ENCODE measurements at places on chromosomes 16 and 17.

- no peak for DNase-seq
Observed at GRCh38 chr16:3879887-3880564, 487 bp downstream of the CREBBP start.

DNA sequence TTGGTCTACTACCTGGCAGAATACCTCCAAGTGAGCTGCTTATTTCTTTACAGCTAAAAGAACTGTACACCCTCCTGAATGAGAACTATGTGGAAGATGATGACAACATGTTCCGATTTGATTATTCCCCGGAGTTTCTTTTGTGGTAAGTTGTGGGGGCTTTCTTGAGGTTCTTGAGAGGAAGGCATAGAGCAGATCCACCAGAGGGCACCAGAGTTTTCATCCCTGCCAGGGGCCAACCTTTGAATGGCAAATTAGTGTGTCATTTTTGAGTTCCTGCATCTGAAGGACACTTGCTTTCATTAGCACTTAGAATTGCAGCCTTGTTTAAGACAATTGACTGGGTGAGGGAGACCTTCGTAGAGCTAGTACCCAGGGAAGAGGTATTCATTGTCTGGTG lies 35.0 kb downstream of the NMT1 start:
- DNase-seq, result no peak

- DNase-seq, result no peak
Observed at GRCh38 chr16:73289232-73289631, 241.3 kb upstream of the ZFHX3 start.

- DNase-seq, result no peak
Observed at GRCh38 chr17:67489273-67489672, 112.2 kb downstream of the PITPNC1 start.

GRCh38 chr17:56987283-56987834 lies 9.4 kb downstream of the SCPEP1 start:
- no peak for DNase-seq

DNA sequence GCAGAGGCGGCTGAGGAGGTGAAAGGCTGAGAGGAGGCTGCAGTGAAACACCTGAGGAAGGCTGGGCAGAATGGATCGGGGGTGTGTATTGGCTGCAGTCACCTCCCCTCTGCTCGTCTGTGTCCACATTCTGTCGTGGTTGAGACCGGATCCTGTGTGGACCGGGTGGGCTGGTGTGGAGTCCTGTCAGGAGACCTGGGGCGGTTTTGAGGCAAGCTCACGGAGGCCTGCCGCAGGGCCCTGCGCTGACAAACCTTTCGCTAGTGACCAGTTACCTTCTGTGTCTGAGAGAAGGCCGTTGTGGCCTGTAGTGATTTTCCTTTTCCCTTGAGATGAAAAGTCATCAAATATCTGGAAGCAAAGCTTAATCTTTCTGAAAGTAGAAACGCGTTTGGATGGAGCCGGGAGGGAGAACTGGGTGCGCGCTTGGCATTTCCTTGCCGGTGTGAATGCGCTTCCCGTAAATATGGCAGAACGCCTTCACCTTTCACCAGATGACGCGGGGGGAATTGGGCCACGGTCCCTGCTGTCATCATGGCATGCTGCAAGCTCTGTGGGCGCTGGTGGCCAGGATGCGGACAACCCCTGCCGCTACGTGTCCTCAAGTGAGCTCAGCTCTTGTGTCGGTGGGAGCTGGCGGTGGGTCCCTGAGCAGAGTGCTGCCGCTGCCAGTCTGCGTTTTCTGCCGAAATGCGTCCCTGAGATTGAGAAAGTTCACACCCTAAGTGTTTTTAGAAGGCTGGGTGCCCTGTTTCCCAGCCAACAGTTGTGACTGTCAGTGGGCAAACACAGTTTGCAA lies 6.3 kb downstream of the BANP start:
- no peak for DNase-seq

DNA sequence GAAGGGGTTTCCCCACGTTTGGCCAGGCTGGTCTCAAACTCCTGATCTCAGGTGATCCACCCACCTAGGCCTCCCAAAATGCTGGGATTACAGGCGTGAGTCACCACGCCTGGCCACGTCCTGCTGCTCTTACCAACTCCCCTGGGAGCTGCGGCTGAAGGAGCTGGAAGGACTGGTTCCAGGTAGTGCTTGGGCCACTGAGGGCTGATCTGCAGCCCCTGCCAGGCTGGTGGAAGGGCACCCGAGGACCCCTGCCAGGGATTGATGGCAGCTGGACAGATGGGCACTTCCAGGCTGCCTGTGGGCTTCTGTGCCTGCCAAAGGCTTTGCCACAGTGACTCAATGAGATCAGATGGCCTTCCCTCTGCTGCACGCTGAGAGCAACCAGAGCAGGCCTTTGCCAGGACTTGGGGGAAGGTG lies 2.3 kb downstream of the OXLD1 start:
- DNase-seq, result no peak

DNA sequence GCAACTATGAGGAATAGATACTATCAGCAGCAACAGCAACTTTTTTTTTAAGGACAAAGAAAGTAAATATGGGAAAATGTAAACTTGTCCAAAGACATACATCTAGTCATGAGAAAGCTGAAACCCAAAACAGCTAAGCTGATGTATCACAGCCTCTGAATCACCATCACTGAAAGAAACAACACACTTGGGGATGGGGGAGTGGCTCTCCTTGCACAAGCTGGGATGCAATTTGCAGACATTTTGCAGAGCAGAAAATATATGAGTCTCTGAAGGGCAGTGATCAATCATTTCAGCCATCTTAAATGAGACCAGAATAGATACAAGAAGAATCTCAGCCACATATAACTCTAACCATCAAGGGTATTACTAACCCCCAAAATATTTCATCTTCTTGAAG lies 79.1 kb downstream of the GRIN2A start:
- DNase-seq, result no peak

DNA sequence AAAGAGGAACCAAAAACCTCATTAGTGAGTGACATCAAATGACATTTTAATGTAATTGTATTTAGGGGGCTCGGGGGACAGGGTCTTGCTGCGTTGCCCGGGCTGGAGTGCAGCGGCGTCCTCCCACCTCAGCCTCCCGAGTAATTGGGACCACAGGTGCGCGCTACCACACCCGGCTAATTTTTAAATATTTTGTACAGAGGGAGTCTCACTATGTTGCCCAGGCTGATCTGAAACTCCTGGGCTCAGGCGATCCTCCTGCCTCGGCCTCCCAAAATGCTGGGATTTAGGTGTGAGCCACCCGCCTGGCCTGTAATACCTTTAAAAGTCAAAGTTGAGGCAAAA lies 581 bp downstream of the SNRNP25 start:
- no peak for DNase-seq

DNA sequence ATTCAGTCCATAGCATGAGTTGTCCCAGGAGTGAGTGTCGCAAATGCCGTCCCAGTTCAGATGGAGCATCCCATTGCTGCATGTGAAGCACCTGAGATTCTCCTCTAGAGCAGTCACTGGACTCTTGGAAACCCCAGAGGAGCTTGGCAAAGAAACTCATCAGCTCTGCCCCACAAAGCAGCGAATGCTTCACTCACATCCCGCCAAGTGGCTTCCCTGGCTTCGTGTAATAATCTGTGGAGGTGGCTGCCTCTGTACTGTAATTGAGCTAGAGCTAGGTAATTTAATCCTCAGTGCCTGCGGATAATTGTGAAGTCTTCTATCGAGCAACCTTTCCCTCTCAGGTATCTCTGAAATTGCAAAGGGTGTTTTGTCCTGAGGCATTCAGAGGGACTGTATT lies 107.1 kb downstream of the SNX29 start:
- no peak for DNase-seq

GRCh38 chr16:75087375-75087979 lies 29.1 kb downstream of the LDHD start:
- DNase-seq, result peak; percentile 18

- no peak for DNase-seq
Observed at GRCh38 chr17:75819116-75819515, 25.1 kb downstream of the UNC13D start.

DNA sequence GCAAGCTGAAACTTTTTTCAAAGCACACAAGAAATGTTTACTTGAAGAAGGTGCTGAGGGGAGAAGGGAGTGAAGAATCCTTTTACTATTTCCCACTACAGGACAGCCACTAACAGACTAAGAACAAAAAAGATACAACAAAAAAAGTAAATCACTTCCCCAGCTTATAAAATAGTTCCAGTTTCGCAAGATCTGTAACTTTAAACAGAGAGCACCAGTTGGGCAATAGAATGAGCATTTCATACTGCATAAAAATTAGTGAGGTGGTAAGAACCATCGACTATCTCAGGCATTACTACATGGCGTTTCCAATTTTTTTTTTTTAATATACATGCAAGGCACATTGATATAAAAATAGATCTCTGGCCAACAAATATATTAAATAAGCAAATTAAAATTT lies 11.1 kb downstream of the CRYBA1 start:
- no peak for DNase-seq

DNA sequence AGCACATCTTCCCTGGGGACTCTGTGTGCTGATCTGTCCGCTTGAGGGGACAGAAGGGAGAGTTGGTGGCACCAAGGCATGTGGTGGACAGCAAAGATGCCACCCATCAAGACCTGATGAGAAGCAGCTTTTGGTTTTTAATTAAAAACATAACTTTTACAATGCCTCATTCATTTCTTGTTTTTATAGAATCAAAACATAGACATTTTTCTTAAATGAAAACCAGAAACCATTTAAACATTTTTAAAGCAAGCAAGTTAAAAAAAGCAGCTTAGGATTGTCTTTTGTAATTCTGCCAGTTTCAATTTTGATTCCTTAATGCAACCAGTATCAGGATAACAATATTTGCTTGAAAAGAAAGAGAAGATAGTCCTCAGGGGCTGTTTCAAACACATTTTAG lies 123.7 kb upstream of the AXIN2 start:
- no peak for DNase-seq
